ENCODE measurements at places on chromosomes 7 and 10.

GRCh38 chr10:79434821-79435251 is 10.6 kb downstream of the ZCCHC24 start:
- no peak for DNase-seq

GRCh38 chr10:7480742-7481367 is 70.0 kb upstream of the SFMBT2 start:
- DNase-seq = no peak

GRCh38 chr7:158953912-158954311 is 97.6 kb downstream of the DYNC2I1 start:
- no peak for DNase-seq

GRCh38 chr7:147311336-147311735 is 1194.7 kb downstream of the CNTNAP2 start:
- no peak for DNase-seq

DNA sequence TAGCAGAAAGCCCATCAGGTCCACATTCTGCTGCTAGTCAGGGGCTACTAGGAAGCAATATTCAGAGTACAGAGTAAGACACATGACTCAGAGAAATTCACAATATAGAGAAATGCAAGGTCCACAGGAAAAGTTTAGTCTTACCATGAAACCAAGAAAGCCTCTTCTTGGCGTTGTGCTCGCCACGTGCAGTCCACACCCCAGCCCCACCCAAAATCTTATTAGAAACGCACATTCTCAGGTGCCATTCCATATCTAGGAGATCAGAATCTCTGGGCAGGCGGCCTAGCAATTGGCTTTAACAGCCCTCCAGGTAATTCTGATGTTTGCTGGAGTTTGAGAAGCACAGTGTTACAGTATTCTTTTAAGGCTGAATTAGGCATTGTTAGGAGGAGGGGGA is 15.8 kb upstream of the SAR1A start:
- no peak for DNase-seq

DNA sequence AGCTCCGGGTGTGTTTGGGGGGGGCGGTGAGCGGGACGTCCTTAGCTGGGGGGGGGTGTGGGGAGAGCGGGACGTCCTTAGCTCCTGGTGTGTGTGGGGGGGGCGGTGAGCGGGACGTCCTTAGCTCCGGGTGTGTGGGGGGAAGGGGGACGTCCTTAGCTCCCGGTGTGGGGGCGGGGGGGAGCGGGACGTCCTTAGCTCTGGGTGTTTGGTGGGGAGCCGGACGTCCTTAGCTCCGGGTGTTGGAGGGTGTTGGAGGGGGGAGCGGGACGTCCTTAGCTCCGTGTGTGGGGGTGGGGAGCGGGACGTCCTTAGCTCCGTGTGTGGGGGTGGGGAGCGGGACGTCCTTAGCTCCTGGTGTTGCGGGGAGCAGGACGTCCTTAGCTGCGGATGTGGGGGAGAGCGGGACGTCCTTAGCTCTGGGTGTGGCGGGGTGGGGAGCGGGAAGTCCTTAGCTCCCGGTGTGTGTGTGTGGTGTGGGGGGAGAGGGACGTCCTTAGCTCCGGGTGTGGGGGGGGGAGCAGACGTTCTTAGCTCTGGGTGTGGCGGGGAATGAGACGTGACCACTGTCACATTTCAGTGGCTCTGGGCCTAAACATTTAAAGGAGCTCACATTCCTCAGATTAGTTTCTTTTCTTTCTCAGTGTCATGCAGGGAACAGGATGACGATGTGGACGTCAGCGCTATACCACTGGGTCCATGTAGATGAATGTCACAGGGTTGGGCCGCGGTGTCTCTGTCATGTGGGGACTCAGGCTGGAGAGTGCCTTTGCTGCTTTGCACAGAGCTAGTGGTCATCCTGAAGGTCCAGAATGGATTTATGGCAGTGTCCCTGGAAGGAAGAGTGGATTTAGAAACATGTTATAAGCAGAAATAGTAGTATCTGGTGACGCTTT is 7.5 kb downstream of the DYNC2I1 start:
- DNase-seq = peak; percentile 40

DNA sequence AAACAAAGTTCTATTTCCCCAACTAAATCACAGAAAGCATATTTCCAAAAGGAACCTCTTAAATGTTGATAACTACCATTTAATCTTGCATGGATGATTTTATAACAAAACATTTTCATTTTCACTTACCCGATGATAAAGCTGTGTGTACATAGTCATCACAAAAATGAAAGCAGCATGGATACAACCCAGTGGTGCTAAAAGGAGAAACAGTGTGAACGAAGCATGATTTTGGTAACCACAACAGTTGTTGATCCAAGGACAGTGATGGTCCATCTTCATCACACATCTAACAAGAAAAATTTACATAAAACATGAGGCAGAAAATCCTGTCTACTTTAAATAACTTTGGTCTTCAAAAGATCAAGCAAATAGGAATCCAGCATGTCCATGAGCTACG is 4.7 kb downstream of the ZDHHC6 start:
- no peak for DNase-seq

- DNase-seq = no peak
Observed at GRCh38 chr7:45682358-45682735, 108.2 kb downstream of the ADCY1 start.

DNA sequence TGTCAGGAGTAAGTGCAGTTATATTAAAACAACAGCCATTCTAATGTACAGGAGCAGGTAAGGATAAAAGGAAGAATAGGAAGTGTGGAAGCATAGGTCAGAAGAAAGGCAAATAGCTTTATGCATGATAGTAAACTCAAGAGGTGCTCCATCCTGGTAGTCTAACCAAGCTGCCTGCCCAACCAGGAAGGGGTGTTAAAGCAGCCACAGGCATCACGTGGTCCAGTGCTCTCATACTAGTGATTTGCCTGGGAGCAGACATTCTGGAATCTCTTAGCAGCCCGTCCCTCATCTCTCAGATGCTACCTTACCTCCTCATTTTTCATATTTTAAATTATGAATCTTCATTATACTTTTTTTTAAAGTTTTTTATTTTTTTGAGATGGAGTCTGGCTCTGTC is 18.5 kb downstream of the ABRAXAS2 start:
- DNase-seq = no peak

DNA sequence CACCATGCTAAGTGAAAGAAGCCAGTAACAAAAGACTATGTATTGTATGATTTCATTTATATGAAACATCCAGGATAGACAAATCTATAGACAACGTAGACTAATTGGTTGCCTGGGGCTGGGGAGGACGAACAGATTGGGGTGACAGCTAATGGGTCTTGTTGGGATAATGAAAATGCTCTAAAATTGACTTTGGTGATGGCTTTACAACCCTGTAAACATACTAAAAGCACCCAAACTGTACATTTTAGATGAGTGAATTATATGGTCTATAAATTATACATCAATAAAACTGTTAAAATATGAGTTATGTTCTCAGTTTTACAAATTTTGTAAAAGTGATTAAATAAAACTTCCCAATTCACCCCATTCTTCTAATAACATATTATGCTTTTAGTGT is 261.5 kb downstream of the ELMO1 start:
- DNase-seq = no peak

GRCh38 chr7:39186131-39186530 is 208.4 kb downstream of the POU6F2 start:
- DNase-seq = no peak

DNA sequence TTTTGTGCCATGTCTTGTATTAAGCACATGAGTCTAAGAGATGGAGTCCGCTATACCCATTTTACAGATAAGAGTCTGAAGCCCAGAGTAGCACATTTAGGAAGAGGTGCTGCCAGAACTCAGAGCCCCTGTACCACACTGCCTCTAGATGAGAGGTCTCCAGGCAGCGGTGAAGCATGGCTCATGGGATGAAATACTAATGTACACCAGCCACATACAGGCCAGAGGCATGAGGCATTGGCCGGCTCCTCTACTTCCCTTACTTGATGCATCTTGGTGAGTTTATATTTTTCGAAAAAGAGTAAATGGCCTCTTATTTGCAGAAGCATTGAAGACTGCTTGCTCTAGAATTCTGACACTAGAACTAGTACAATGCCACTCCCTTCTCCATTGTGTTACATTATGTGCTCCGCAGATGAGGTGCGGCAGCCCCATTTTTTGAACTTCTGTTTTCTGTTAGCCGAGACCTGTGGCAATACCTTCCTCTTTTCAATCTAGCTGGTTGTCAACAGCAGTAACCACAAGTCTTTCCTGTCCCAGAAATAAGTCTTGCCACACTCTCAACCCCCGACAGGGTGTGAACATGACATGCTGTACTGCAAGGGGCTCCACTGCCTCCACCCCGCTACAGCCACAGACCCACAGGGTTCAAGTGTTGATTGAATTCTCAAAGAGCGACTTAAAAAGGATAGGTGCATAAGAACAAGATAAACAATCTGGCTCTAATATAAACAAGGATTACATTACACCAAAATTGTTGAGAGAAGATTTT is 145.3 kb downstream of the CELF2 start:
- no peak for DNase-seq

GRCh38 chr10:91032611-91033206 is 111.8 kb upstream of the ANKRD1 start:
- peak; percentile 10 for DNase-seq

DNA sequence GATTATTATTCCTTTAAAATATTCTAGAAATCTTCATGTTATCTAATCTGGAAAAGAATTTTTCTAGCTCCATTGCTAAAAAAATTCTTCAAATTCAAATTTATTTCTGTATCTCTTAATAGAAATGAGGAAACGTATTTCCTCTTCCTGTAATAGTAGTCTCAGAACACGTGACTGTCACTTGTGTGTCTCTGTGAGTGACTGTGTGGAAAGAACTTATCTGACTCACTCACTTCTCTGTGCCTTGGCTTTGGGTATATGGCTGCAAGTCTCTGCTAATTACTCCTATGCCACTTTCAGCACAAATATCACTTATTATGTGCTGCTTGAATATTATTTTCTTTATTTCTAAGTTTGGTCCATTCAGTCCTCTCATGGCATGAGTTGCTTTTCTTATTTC is 132.7 kb downstream of the CNTNAP2 start:
- DNase-seq = no peak

GRCh38 chr10:89207181-89207800 is at the start of gene CH25H:
TSS of gene CH25H (minus strand) at chr10:89207317. CDS start at chr10:89207292, 25 bp downstream.
- DNase-seq = no peak

DNA sequence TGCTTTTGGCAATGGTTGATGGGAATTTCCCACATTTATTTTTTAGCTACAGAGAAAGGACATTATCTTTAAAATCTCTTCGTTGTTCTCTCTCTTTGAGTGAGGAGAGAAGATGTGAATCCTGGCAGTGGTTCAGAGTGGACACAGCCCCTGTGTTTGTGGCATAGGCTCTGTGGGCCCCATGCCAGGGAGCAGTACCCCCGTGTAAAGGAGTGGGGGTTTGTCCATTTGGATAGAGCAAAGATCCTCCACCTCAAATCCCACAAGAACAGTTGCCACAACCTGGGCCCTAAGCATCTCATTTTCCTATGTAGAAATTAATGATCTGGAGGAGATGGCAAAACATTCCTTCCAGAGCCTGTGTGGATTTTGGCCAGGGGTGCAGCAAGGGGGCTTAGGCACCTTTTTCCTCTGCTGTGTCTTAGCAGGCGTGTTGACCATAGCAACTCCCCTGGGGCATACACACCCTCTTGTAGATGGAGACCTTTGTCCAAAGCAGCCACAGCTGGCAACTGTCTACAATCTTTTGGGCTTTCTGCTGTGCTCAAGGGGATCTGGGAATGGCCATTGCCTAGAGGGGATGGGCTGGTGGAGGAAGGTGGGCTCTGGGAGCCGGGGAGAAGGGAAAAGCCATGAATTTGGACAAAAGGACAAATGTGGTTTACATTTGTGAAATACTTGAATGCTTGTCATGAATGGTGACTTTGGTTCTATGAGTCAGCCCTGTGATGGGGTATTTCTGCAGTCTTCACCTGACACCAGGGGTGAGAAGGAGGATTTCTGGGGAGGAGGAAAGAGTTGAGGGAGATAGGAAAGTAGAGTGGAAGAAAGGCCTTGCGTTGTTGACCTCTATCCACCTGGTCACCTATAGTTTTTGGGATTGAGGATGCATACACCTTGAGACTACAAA is 92.0 kb downstream of the TCF7L2 start:
- no peak for DNase-seq

GRCh38 chr7:34332006-34332405 is 326.0 kb upstream of the NPSR1 start:
- no peak for DNase-seq

GRCh38 chr10:62693306-62693705 is 111.2 kb upstream of the ADO start:
- no peak for DNase-seq

DNA sequence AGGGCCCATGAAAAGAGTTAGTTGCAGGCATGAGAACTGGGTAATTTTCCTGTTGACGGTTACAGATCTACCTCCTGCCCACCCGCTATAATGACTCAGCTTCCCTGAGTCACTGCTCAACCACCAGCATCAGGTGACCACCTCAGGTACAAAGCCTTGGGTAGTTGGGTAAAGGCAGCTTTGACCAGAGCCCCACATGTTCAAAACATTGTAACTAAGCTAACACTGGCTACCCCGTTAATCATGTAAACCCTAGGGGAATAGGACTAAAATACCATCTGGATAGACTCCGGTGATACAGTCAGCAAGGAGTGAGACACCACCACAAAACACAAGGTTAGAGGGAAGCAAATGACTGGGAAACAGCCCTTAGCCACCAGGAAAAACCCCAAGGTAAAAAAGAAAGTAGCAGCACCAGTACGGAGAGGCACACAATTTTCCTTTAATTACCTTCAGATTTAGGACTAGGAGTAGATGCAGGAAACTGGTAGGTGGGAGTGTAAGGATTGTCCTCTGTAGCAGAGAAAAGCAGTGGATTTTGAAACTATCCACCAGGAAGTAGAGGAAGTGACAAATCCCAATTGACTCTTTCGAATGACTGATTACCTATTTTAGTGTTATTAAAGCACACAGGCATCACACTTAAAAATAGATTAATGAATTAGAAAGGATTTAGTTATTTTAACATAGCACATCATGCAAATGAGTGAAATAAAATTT is 103.5 kb upstream of the PDLIM1 start:
- DNase-seq = peak; percentile 55

- peak; percentile 30 for DNase-seq
Observed at GRCh38 chr7:140326116-140326928, 72.0 kb downstream of the SLC37A3 start.

DNA sequence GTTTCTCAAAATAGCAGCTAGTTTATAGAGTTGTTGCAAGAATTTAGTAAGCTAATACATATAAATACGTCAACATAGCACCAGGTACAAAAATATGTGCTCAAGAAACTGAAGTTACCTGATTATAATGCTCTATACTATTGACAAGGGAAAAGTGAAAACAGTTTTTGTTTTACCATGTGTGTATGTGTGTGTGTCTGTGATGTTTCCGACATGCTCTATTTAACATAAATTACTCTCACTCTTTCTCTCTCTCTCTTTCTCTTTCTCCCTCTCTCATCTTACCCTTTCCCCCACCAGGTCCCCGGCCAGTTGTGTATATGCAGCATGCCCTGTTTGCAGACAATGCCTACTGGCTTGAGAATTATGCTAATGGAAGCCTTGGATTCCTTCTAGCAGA is 4.3 kb downstream of the LIPN start:
- no peak for DNase-seq

- DNase-seq = no peak
Observed at GRCh38 chr10:68435803-68436202, 28.7 kb upstream of the RUFY2 start.

DNA sequence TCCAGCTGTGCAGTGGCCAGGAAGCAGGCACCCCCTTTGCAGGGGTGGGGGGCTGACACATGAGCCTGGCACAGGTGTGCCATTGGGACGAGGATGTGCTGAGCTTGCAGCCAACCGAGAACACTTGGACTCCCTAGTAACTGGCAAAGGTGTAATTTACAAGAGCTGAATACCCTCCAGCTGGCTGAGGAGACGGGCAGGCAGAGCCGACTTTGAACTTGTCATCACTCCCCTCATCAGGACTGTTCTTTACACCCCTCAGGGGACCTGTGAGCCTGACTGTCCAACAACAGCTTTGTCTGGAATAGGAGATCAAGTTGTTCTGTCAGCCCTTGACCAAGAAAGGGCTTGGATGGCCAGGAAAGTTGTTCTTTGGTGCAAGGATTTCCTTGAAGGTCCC is 61.2 kb downstream of the CDH23 start:
- no peak for DNase-seq
